ENCODE measurements at places on chromosomes 1 and 21.

GRCh38 chr1:234720709-234721441 is 110.9 kb upstream of the IRF2BP2 start:
- no peak for DNase-seq

DNA sequence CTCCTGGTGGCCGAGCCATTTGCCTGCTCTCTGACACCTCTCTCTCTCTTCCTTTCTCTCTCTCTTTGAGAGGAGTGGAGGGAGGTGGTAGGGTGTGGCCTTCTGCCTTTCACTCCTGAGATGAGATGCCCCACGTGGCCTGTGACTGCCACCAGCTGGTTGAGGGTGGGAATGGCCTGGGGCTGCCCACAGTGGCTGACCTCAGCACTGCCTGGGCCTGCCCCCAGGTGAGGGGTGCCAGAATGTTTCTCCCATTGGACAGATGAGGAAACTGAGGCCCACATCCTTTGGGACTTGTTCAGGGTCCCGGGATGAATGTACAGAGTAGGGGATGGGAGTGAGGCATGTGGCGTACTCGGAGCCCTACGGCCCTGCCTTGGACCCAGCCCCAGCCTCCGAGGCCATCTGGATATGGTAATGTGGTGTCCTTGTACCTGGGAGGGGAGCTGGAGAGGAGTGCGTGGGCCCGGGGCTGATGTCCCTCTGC is 12.7 kb upstream of the C1orf167 start:
- DNase-seq = peak; percentile 56

- DNase-seq = peak; percentile 16
Observed at GRCh38 chr1:111879081-111879480, 110.4 kb downstream of the KCND3 start.

GRCh38 chr1:215071078-215071477 is 11.5 kb upstream of the KCNK2 start:
- DNase-seq = no peak

- no peak for DNase-seq
Observed at GRCh38 chr1:155205969-155206593, 1.6 kb downstream of the THBS3 start.

- no peak for DNase-seq
Observed at GRCh38 chr1:92362970-92363369, 64.1 kb downstream of the RPAP2 start.

- DNase-seq = peak; percentile 83
Observed at GRCh38 chr21:25568246-25568645, 39.0 kb downstream of the MRPL39 start.

DNA sequence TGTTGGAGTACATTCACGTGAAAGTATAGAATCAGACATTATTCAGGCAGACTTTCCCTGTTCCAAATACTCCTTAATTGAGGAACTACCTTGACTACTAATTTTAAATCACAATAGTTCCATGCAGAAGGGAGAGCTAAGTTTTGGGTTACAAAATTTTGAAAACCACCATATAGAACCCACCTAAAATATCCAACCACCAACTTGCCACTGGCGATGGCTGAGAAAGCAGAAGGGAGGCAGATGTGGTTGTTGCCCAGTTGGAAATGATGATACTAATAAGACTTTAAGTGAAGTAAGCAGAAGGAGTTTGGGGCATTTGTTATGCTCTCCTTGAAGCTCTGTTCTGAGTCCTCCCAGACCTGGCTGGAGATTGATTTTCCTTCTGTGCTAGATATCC is 190.7 kb downstream of the HLX start:
- no peak for DNase-seq

DNA sequence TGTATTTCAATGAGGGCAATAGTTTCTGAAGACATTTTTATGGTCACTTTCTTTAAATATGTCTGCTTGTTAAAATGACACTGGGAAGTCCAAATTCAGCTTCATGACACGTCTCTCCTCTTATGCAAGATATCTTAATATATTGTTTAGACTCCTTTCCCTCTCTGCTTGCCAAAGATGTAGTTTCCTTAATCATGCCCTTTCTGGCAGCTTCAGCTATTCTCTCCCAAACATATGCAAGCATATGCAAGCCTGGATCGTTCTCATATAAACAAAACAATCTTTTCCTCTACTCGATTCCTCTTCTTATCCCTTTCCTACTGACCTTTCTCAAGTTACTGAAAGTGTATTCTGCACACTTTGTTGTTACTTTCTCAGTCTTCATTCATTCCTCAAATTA is 372.2 kb downstream of the PTBP2 start:
- peak; percentile 7 for DNase-seq

- no peak for DNase-seq
Observed at GRCh38 chr1:153941826-153942725, 4.4 kb downstream of the DENND4B start.

DNA sequence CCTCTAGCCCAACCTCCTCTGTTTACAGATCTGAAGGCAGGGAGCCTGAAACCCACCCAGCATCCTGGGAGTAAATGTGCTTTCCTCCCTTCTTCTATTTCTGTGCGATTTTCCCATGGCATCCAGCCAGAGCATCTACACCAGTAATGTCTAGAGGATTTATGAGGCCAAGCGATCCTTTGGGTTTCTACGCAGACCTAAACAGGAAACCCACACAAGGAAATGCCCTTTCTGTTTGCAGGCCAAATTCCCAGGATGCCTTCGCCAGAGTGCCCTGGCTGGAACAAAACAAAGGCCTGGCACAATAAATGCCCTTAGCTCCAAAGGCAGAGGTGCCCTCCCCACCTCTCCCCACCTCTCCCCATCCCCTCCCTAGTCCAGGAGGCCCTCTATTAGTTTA is 110.5 kb upstream of the CDC42BPA start:
- DNase-seq = peak; percentile 55

DNA sequence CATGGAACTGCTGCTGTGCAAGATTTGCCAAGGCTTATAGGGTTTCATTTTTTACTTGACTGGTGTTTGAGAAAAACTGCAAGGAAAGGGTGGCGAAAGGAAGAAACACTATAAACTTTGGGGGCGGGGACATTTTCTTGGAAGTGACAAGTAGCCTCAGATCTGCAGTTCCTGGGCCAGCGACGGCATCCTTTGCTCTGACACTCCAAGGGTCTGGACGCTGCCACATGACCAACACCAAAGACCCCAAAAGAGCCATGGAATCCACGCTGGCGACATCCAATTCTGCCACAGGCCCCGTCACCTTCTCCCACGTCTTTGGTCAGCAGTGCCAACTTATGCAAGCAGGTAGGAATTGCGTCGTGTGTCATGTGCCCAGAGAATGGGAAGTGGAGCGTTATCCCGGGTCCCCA is 193.4 kb downstream of the PRDM2 start:
- DNase-seq = no peak

DNA sequence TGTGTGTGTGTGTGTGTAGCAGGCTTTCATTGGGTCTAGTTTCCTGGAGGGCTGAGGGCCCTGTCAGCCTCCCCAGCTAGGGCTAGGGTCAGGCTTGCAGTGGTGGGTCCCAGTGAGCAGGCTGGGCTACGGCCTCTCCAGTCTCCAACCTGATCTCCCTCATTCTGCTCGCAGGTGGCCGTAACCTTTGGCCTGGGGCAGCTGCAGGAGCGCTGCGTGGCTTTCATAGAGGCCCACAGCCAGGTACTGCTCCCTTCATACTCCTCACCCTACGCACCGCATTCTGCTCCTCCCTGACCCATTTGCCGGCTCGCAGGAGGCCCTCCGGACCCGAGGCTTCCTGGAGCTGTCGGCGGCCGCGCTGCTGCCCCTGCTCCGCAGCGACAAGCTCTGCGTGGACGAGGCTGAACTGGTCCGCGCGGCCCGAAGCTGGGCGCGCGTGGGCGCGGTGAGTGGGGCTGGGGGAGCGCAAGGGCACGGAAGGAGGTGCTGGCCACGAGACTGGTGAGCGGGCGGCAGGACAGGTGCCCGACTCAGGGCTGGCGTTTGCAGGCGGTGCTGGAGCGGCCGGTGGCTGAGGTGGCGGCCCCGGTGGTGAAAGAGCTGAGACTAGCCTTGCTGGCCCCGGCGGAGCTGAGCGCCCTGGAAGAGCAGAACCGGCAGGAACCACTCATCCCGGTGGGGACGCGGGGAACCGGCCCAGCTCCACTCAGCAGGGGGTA is 4.7 kb downstream of the BTBD19 start:
- peak; percentile 56 for DNase-seq

- no peak for DNase-seq
Observed at GRCh38 chr1:53087332-53088285, 25.6 kb downstream of the PODN start.

- DNase-seq = peak; percentile 28
Observed at GRCh38 chr1:117368116-117369108, 1.2 kb downstream of the MAN1A2 start.

- peak; percentile 51 for DNase-seq
Observed at GRCh38 chr1:232463225-232463624, 166.7 kb downstream of the SIPA1L2 start.

- no peak for DNase-seq
Observed at GRCh38 chr1:235697508-235697907, 47.9 kb upstream of the GNG4 start.

DNA sequence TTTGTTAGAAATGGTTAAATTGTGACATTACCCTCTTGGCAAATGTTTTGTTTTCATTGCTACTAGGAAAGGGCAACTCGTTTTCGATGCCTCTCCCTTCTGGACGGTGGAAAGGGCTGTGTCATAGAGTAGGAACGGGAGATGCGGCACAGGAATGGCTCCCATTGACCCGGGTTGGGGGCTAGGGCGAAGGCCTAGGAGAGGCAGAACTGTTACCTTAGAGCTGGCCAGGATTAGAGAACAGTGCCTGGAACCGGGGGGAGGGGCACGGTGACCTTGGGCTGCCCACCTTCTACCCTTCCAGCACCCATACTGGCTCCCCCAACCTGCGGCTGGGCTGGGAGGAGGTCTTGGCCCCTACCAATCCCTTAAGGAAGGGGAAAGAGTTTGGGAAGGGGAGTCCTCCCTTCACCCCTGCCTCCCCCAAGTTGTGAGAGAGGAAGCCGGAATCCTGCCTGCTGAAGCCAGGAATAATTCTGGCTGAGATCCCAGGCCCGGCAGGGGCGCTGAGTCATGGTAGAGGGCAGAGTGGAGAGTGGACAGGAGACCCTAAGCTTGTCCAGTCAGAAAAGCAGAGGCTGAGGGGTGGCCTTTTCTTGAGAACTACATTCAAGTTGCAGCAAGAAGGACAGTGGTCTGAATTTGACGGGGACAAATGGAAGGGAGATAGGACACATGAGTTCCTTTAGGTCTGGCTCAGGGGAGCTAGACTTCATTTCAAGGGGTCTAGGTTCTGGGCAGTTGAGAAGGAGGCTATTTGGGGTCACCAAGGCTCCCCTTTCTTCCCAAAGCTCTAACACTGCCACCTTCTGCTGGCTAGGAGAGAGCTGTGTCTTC is 8.2 kb downstream of the LMNA start:
- DNase-seq = peak; percentile 93

- DNase-seq = no peak
Observed at GRCh38 chr1:201269900-201270410, 13.4 kb upstream of the PKP1 start.

DNA sequence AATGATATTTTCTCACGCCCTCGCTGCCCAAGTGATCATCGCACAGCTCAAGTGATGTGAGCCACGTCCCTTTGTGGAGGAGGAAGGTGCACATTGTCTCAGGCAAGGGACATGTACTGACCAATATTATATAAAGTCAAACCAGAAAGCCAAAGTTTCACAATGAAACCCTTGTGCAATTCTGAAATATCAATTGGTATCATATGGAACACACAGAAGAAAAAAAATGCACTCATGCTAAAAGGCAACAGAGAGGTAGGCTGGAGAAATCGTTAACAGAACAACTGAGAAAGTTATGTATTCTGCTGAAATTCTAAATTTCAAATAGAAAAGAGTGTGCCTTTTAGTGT is 1.9 kb downstream of the JAM2 start:
- peak; percentile 3 for DNase-seq

- no peak for DNase-seq
Observed at GRCh38 chr1:85320371-85321131, 44.1 kb upstream of the BCL10 start.

- peak; percentile 85 for DNase-seq
Observed at GRCh38 chr1:14923727-14924452, 229.7 kb upstream of the TMEM51 start.

DNA sequence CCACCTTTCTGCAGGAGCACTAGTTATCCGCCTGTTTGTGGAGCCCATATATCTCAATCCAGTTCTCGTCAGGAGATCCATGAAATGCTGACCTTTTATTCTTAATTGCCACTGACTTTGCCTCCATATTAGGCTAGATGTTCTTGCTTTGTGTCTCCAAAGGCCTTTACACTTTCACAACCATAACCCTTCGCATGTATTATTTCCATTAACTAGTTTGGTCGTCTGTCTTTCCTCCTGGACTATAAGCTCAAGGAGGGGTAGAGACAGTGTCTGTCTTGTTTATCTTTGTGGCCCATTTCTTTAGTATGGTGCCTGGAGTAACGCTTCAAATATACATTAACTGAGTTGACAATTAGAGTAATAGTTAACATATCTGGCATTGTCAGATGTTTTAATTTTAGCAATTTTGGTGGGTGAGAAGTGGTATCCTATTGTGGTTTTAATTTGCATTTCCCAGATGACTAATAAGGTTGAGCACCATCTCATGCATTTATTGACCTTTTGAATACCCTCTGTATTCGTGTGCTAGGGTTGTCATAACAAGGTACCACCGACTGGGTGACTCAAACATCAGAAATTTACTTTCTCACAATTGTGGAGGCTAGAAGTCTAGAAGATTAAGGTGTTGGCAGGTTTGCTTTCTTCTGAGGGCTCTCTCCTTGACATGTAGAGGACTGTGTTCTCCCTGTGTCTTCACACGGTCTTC is 21.7 kb upstream of the IL12RB2 start:
- peak; percentile 72 for DNase-seq

DNA sequence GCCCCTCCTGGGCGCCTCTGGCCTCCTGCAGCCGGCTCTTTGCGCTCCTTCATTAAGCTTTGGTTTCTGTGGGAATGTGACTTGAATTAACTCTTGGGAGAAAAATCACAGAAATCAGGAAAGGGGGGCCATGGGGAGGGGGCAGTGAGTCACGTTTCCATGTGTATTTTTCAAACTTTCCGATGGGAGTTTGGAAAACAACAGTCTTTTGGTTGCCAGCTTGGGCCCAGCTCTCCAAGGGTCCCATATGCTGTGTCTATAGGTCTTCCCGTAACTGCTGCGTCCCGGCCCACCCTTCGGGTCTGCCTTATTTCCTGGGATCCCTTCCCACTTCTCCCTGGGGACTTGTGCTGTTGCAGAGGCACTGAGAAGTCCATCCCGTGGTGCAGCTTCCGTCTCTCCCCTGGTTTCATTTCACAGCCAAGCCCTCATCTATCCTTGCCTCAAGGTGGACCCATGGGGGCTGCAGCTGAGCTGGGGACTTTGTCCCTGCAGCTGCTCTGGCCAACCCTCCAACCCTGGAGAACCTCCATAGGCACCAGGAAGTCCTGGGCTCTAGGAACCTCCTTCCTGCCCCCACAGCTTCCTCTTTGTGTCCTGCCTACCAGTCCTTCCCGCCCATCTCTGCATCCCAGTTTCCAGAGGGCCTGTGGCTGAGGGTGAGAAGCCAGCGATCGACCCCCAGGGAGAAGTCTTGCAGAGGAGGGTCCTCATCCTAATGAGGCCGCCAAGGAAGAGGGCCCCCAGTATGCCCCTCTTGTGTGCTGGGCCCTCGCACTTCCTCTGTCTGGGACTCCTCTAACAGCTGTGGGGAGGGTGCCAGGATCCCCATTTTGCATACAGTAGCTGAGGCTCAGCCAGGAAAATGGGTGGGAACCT is 11.6 kb upstream of the LMNA start:
- DNase-seq = peak; percentile 75

GRCh38 chr1:47104816-47105215 is 32.4 kb upstream of the CYP4A22 start:
- no peak for DNase-seq

Measured in astrocyte of the hippocampus (primary cell).